Activated CD8-positive, alpha-beta memory T cell treated with anti-CD3 and anti-CD28 coated beads, Interleukin-2, amount 10 ng/mL, durations not matched to agents 7 days and 5 days (primary cell): ENCODE measurements at places on chromosomes 13 and 19.

DNA sequence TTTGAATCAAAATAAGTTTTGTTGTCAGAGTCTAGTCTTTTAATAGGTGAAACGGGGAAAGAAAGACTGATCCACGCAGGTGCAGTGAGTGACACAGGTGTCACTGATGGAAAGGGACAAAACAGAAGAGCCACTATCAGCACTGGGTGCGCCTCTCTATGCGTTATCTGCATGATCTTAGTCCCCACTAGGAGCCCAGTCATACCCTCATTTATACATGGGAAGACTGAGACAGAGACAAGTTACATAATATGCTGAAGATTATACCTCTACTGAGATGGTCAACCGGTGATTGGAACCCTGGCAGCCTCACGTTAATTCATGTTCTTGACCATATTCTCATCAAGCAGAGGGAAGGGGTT, 3.4 kb downstream of the LRCH1 start:
- H3K36me3 ChIP-seq: no peaks in the 10 kb centered on the region
- H3K4me1 ChIP-seq: peaks cover 39% of the 10 kb centered on the region
- no peak overlapping the region for H3K4me3 ChIP-seq
- no peak overlapping the region for H3K27ac ChIP-seq
- no peaks in the 10 kb centered on the region for H3K27me3 ChIP-seq
- DNase-seq: no peak

DNA sequence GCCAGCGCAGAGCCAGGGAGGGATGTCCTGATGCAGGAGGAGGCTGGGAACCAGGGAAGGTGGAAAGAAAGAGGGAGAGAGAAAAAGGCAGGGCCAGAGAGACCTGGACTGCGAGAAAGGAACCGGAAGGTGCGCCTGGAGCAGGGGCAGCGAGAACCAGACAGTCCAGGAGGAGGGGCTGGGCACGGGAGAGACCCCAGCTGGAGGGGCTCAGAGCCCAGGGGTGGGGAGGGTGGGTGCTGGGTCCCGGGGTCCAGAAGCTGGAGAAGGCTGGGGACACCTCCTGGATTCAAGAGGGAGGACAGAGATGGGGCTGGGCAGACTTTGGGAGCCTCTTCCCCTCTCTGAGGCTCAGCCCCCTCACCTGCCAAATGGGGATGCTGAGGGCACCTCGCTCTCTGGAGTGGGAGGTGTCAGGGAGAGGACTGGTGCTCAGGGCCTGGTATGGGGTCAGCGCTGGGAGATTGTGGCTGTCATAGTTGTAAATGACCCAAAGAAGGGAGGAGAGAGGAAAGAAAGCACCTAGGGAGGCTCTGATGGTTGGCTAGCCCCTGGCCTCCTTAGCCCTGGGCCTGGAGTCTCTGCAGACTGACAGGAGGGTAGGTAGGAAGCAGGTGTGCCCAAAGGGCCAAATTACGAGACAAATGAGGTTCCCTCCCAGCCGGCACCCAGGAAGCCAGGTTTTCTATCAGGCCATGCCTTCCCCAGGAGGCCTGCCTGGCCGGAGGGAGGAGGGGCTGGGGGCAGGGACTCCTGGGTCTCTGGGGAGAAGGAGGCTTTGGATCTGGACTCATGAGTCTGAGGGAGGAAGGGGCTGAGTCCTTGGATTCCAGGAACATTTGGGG, 1.3 kb upstream of the SPACA6 start:
- peaks cover 18% of the 10 kb centered on the region for H3K27me3 ChIP-seq
- H3K27ac ChIP-seq: no peak overlapping the region

DNA sequence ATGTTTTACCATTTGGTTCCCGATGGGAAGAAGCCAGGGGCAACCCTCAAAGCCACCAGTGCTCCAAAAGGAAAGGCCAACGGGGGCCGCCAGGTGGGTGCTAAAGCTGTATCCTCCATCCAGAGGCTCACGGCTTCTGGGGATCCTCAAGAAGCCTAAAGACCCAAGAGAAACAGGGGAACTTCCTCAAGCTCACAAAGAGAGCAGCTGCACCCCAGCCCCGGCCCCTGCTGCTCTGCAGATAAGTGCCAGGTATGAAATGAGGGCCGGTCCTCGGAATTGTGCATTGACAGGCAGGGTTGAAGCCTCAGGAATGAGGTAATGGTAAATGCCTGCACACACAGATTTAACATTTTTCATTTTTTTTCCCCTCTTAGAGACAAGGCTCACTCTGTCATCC, 8.0 kb upstream of the POP4 start:
- H3K27me3 ChIP-seq: peaks cover 24% of the 10 kb centered on the region
- no peak for DNase-seq
- H3K4me3 ChIP-seq: no peak overlapping the region
- H3K36me3 ChIP-seq: no peaks in the 10 kb centered on the region

DNA sequence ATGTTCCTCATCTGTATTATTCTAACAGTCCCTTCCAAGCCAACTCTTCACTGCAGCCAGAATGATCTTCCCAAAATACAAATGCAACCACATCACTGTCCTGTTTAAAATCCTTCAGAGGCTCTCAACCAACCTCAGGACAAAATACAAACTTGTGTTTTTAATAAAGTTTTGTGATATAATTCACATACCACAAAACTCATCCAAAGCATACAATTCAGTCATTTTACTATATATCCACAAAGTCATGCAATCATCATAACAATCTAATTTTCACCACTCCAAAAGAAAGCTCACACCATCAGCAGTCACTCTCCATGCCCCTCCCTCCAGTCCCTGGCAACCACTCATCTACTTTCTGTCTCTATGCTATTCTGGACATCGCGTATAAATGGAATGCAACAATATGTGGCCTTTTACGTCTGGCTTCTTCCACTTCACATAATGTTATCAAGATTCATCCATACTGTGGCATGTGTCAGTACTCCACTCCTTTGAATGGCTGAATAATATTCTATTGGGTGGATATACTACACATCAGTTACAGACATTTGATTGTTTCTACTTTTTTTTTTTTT, 81.7 kb upstream of the DOCK9 start:
- no peak overlapping the region for H3K27ac ChIP-seq
- peaks cover 23% of the 10 kb centered on the region for H3K36me3 ChIP-seq
- no peak overlapping the region for H3K4me3 ChIP-seq
